ENCODE measurements at places on chromosomes 16 and 17. TPM values are rescaled to one million over a fixed set of nuclear protein-coding genes. Genes with fewer than 3 reads are reported as not detected.

DNA sequence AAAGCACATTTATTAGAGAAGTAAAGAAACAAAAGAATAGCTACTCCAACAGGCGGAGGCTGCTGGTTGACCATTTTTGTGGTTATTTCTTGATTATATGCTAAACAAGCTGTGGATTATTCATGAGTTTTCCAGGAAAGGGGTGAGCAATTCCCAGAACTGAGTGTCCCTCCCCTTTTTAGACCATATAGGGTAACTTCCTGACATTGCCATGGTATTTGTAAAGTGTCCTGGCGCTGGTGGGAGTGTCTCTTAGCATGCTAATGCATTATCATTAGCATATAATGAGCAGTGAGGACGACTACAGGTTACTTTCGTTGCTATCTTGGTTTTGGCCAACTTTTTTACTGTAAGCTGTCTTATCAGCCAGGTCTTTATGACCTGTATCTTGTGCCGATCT is 12.2 kb upstream of the HS3ST4 start:
- ATAC-seq, result no peak

GRCh38 chr16:4011940-4012629 is 104.2 kb downstream of the ADCY9 start:
- no peak for ATAC-seq

GRCh38 chr17:77449908-77450741 is 309.4 kb downstream of the SEC14L1 start:
- ATAC-seq, result peak; percentile 57

GRCh38 chr16:9126609-9127008 is 35.2 kb downstream of the HAPSTR1 start:
- ATAC-seq, result no peak

DNA sequence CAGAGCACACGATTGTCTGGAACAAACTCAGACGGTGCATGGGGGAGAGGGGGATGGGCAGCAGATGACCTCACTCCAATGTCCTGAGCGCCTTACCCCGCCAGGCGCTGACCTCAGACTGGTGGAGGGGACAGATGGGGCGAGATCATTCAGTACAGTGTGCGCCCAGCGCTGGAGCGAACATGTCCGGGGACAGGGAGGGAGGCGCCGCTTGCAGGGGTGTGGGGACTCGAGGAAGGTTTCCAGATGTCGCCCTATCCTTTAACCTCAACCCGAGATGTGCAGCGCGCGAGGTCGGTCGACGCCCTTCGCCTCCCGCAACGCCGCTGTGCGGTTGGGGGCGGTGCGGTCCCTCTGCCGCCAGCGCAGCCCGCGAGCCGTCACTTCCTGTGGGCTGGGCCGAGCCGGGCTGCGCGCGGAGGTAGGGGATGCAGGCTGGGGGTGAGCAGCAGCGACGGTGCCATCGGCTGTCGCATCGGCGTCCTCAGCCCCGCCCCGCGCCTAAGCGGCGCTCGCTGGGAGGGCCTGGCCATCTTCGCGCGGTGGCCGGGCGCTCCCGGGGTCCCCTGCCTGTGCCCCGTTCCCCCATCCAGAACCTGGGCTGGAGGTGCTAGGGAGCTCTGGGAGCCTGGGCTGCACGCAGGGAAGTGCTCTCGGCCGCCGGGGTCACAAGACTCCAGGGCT is 5.3 kb upstream of the CDR2L start:
- ATAC-seq, result peak; percentile 97

- no peak for ATAC-seq
Measured at GRCh38 chr17:2051061-2051932, 3.6 kb upstream of the HIC1 start.

DNA sequence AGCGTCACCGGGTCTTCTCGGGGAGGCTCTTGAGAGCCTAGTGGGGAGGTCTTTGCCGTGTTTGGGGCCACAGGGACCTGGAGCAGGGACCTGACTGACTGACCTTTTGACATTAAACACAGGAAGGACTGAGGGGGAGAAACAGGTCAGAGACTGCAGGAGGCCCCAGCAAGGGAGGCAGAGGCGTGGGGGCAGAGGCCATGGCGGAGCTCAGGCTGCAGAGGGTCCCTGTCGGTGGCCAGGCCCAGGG is 41.6 kb upstream of the GSE1 start:
- ATAC-seq, result no peak

DNA sequence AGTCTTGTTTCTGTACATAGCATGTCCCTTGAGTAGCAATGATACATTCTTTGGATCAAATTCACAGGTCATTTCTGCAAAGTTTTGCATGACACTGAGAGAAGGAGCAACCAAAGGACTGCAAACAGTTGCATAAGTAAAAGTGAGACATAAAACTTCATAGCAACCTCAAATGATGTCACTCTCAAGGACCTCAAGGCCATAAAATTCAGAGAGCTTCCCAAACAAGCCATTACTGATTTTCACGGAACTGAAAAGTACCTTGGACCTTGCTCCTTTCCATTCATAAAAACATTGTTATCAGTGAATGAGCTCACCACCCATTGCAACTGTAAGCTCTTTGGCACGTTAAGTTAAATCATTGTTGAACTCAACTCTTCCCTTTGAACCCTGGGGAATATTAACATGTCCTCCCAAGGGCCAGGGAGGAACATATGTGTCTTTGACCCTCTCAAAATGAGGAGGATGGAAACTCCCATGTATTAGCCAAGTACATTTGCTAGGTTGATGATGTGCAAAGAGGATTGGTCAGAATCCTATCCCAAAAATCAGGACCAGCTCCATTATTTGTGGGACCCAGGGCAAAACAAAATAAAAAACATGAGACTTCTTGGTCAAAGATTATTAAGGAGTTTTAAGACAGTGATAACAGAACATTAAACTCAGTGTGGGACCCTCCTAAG is 275.0 kb upstream of the DYNLRB2 start:
- no peak for ATAC-seq

DNA sequence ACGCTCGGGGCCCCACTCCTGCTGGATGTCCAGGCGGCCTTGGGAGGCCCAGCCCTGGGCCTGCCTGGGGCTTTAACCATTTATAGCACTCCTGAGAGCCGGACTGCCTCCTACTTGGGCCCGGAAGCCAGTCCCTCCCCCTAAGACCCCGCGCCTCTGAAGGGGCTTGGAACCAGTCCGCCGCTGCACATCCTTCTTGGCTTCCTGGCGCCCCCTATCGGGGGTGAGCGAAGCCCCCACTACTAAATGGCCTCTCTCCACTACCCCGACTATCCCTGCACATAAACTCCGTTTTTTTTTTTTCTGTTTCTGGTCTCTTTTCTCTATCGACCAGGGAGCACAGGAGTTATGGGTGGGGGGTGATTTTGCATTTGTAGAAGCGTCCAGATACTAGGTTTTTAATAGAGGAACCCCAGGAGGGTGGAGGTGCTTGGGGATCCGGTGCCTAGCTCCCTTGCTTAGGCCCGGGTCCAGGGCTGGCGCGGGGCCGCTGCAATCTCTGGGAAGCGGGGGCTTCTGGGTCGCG is 633 bp upstream of the NOL3 start:
- ATAC-seq, result no peak

- no peak for ATAC-seq
Measured at GRCh38 chr16:12265108-12265507, 288.6 kb downstream of the SNX29 start.

DNA sequence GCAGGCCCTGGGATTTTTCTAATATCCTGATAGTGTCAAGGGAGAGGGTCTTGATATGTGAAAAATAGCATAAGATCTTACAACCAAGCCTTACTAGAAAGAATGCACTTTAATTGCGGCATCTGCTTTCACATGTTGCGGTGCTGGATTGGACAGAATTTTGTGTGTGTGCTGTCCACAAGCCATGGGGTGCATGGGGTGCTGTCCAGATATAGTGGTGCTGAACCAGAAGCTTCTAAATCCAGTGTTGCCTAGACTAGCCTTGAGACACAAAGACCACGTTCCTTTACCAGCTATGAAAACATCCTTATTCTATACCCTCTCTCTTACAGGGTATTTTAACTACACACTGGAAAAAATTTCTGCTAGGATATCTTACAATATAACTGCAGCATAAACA is 244.0 kb downstream of the TMEM114 start:
- no peak for ATAC-seq

DNA sequence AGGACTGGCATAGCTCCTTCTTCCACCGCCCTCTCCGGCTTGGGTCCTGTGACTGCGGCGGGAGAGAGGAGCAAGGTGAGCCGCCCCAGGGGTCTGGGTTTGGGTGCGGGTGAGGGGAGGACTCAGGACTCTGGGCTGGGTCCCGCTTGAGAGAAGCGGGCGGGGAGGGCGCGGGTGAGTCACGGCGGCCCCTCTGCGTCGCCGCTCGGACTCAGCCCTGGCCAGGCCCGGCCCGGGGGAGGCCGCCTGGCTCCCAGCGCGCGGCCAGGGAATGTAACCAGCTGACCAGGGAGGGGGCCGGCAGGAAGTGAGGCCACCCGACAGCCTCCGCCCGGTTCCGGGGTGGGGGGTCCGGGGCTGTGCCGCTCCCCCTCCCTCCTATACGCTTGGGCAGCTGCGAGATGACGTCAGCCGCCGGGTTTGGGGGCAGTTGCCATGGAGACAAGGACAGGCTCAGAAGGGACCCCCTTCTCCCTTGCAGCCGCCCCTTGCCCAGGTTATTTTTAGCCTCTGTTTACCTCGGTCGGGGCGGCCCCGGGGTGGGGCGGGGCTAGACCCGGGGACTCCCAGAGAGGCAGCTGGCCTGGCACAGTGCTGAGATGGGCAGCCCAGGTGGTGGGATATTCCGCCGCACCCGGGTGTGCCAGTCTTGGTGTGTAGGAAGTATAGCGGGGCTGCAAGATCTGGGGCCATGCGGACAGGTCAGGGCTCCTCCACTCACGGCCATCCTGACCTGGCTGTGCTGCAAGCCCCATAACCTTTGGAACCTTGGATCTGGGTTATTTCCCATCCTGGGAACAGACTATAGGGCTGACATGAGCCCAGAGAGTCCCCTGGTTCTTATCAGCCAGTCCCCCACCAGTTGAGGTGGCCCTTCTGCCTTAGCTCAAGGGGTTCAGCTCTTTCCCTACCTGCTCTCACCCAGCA is 1.6 kb downstream of the RIPOR1 start:
- peak; percentile 49 for ATAC-seq

DNA sequence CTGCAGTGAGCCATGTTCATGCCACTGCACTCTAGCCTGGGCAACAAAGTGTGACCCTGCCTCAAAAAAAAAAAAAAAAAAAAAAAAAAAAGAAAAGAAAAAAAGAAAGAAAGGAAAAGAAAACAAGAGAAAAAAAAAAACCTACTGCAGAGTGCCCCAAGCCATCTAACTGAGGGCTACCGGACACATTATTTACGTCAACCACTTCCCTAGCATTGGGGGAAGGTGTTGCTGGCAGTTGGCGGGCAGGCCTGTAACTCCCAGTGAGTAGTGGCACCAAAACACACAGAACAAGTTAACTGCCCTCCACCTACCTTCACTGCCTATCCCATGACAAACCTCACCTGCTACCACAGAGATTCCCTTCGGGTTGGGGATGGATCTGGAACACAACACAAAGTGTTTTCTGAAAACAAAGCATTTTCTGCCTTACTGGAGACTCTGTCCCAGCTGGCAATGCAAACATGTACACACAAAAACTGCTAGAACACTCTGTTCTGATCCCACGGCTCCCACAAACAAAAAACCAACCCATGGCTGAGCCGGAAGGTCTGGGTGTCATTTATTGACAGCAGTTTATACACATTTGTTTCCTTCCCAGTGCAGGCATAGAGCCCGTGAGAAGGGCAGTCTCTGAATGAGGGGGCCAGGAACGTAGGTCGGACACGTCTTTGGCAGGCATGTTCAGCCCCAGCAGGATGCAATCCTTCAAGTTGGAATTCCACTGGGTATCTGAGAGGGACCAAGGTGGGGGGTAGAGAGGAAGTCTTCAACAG is 11.0 kb downstream of the PHB1 start:
- ATAC-seq, result no peak

DNA sequence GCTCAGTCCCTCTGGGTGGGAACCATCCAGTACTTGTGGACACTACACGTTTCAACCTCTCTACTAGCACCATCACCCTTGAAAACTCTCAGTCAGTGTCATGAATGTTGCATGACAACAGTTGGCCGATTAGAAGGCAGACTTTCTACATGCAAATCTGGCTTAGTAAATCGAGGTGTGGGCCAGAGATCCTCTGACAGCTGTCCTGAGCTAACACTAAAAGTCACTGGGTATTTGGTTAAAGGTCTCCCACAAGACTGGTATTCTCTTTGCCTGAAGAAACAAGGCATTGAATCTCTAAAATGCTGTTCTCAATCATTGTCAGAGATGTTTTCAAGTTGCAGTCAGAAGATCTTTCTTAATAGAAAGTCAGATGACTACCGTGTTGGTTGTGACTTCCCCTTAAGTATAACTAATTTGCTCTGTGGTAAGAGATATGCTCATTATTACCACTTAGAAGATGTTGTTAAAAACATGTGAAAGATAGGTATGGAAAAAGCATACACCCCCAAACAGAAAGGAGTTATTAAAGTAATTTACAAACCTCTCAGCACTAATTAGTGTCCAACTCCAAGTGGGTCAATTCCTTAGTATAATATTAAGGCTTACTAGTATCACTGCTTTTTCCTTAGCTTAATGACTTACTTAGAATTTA is 62.3 kb downstream of the WNT3 start:
- no peak for ATAC-seq

The SALL1 gene
- not detected for total RNA-seq

The GLG1 gene
- total RNA-seq, result 62.6 TPM

The RCVRN gene
- total RNA-seq, result not detected

The GSG1L gene
- not detected for total RNA-seq

The PRSS8 gene
- not detected for total RNA-seq

The SOCS1 gene
- 124 TPM for total RNA-seq

The SPOP gene
- total RNA-seq, result 62.3 TPM

The CIITA gene
- total RNA-seq, result 8.6 TPM

The HAS3 gene
- 0.71 TPM for total RNA-seq

The C17orf67 gene
- 5.6 TPM for total RNA-seq

The CCL1 gene
- total RNA-seq, result not detected

The GLYR1 gene
- total RNA-seq, result 57.8 TPM

The CLDN7 gene
- 0.52 TPM for total RNA-seq

The NOTUM gene
- total RNA-seq, result 0.17 TPM

The COQ9 gene
- total RNA-seq, result 36.4 TPM

Data from activated T-helper 17 cell treated with anti-CD3 and anti-CD28 coated beads, Interleukin-2, amount 50 U/mL, for 72 hours (primary cell).